Posterior cingulate gyrus (tissue), 11 donors: ENCODE measurements at places on chromosomes 6 and 20.

DNA sequence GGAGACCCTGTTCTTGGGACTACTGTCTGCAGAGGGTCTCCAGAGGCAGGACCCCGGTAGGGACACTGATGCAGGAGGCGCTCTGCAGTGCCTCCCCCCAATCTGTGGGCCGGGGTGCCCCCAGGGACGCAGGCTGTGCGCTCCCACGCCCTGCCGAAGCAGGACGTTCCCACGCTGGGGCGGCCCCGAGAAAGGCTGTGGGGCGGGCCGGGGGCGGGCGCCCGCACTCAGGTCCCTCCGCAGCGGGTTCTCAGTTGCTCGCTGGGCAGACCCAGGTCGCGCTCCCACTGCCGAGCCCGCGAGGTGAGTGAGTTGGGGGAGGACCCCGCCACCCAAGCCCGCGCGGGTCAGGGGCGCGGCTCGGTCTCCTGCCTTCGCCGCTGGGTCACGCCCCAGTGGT, at the start of gene COX4I2:
Gene COX4I2 (plus strand): TSS at position 253 of the 400 bp plus-strand sequence. CDS start 1,106 bp downstream, outside the sequence.
- no peak for DNase-seq

- DNase-seq: no peak
Observed at GRCh38 chr6:38933426-38933825, 115.2 kb upstream of the GLP1R start.

GRCh38 chr6:136014454-136015437, 163.2 kb downstream of the PDE7B start:
- no peak for DNase-seq

GRCh38 chr6:20153194-20153593, 59.1 kb downstream of the MBOAT1 start:
- no peak for DNase-seq

- no peak for DNase-seq
Observed at GRCh38 chr20:3545401-3545925, 74.6 kb downstream of the ATRN start.

GRCh38 chr20:46135856-46136633, 17.9 kb downstream of the CD40 start:
- no peak for DNase-seq

DNA sequence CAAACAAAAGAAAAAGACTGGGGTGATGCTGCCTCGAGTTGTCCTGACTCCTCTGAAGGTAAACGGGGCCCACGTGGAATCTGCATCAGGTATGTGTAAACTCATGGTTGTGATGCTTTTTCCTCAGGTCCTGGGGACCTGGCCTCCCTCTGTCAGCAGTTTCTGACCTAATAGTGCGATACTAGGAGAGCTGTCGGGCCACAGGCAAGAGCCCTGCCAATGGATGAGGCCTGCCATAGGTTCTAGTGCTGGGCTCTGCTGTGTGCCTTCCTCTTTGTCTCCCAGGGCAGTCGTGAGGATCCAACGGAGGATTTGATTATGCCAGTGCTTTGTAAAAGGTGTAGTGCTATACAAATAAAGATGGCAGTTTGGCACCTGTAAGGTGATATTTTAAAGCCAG, 71.2 kb downstream of the ASXL1 start:
- no peak for DNase-seq

GRCh38 chr6:42368181-42368580, 83.5 kb downstream of the TRERF1 start:
- no peak for DNase-seq

DNA sequence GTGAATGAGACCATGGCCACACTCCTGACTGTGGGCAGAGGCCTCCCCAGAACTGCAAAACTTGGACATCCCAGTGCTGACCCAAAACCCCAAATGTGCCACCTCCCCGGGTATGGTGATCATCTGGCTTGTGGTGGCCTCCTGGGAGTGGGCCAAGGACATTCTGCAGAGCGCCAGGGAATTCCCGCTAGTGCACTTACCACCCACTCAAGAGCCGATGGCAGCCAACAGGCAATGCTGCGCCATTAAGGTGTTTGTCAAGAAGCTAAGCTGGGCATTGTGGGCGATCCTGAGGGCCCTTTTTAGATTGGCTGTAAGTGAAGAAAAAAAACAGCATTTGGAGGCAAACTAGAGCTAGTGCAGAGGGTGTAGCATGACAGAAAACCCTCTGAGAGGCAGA, 9.4 kb downstream of the MMP24 start:
- no peak for DNase-seq
